Activated naive CD4-positive, alpha-beta T cell treated with anti-CD3 and anti-CD28 coated beads for 36 hours (primary cell): ENCODE measurements at places on chromosomes 4 and X. TPM values are rescaled to one million over a fixed set of nuclear protein-coding genes. Genes with fewer than 3 reads are reported as not detected.

- H3K27ac ChIP-seq = no peak overlapping the region
- H3K4me3 ChIP-seq = no peak overlapping the region
- DNase-seq = no peak
- H3K4me1 ChIP-seq = peaks cover 14% of the 10 kb centered on the region
Observed at GRCh38 chrX:134183665-134184064, 53.3 kb upstream of the CCDC160 start.

- no peak for DNase-seq
- H3K36me3 ChIP-seq = peaks cover 29% of the 10 kb centered on the region
- no peaks in the 10 kb centered on the region for H3K27me3 ChIP-seq
- H3K4me1 ChIP-seq = peaks cover 29% of the 10 kb centered on the region
- H3K27ac ChIP-seq = no peak overlapping the region
- no peak overlapping the region for H3K4me3 ChIP-seq
Observed at GRCh38 chrX:41718481-41719235, 5.3 kb upstream of the GPR82 start.

- H3K36me3 ChIP-seq = no peaks in the 10 kb centered on the region
- no peaks in the 10 kb centered on the region for H3K27me3 ChIP-seq
- peak overlapping the region; percentile 75 for H3K4me3 ChIP-seq
- peaks cover 28% of the 10 kb centered on the region for H3K4me1 ChIP-seq
Observed at GRCh38 chrX:18886005-18886343, 97.9 kb downstream of the PHKA2 start.

DNA sequence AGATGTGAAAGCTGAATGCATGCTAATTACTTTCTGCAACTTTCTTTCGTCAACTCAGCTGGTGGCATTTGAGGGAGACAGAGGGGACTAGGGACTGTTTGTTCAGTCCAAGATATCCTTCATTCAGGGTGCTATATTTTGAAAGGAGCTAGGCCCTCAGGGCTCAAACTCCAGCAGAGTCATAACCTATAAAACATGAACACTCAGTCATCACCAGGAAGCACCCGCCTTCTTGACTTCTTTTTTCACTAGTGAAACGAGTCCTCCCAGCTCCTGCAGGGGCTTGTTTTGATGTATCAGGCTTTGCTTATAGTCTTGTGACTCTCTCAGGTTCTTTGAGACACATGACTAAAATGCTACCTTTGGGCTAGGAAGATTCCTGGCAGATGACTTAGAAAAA lies 230.6 kb downstream of the PCDH7 start:
- H3K4me1 ChIP-seq = no peaks in the 10 kb centered on the region
- H3K27me3 ChIP-seq = no peaks in the 10 kb centered on the region
- H3K36me3 ChIP-seq = no peaks in the 10 kb centered on the region

DNA sequence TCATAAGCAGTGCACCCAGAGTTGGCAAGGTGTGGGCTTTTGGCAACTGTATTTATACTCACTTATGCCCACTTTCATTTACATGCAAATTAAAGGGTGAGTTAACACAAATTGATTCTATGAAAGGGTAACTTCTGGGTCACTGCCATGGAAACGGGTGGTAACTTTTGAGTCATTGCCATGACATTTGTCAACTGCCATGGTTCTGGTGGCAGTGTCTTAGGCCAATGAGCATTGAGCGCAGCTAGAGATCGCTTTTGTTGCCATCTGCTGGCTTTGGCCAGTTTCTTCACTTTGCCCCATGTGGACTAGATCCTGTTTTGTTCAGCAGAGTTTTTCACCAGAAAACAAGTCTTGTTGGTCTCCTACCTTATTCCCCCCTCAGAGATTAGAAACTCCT lies 170.8 kb upstream of the NUDT6 start:
- H3K27me3 ChIP-seq = no peaks in the 10 kb centered on the region
- no peak for DNase-seq
- H3K36me3 ChIP-seq = peaks cover 18% of the 10 kb centered on the region
- no peak overlapping the region for H3K27ac ChIP-seq
- no peak overlapping the region for H3K4me3 ChIP-seq

DNA sequence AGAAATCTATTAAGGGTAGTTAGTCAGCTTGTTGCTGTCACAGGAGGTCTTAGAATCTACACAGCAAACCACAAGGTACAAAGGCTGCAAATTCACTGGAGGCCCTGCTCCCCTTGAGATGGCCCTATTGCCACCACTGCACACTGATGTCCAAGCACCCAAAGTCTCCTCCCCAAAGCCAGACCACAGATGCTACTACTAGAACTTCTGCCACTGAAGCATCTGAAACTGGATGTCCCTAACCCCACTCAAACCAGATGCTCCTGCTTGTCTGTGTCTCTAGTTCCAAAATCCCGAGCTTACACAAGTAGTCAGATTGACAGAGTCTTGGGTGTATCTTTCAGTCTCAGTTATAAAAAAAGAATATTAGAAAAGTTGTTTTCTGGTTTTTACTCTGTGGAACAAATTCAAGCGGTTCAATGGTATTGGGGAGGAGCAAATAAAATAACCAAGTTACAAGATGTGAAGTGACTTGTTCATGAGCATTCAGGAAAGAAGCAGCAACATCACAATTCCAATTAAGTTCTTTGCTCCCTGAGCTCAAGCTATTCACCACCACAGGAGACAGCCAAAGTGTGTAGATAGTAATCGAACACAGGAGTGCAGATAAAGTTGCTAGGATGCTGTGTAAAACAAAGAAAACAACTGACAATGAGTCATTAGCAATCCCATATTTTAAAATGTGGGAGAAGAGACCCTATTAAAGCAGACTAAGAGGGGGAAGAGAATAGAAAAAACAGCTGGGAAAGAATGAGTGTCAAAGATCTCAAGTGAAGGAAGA lies 352.3 kb downstream of the PDGFC start:
- H3K36me3 ChIP-seq = no peaks in the 10 kb centered on the region
- DNase-seq = no peak
- no peaks in the 10 kb centered on the region for H3K4me1 ChIP-seq
- H3K27ac ChIP-seq = no peak overlapping the region

The TXLNG gene
- 12.3 TPM for total RNA-seq

The NOX1 gene
- not detected for total RNA-seq

The TRIM75 gene
- not detected for total RNA-seq
